GM12878 (cell line): ENCODE measurements at places on chromosomes 12 and 14. TPM values are rescaled to one million over a fixed set of nuclear protein-coding genes. Genes with fewer than 3 reads are reported as not detected.

LRTM2 gene
- total RNA-seq = not detected in 2 replicates

PPP2R3C gene
- total RNA-seq = 29.9 and 35.8 TPM in 2 replicates

CACNA1C gene
- total RNA-seq = 0.13 TPM in 1 of 2 replicates, not detected in the other

ZNF891 gene
- total RNA-seq = 0.74 and 0.90 TPM in 2 replicates

KCNH3 gene
- total RNA-seq = 0.08 and 0.29 TPM in 2 replicates

SLC17A8 gene
- total RNA-seq = not detected in 2 replicates

CNTN1 gene
- 0.19 TPM in 1 of 2 replicates, not detected in the other for total RNA-seq

ZFYVE26 gene
- total RNA-seq = 22.1 and 25.6 TPM in 2 replicates

SMIM41 gene
- total RNA-seq = 0.19 TPM in 1 of 2 replicates, not detected in the other

C12orf54 gene
- total RNA-seq = 2.6 and 3.2 TPM in 2 replicates

OR10AD1 gene
- not detected in 2 replicates for total RNA-seq

CEP128 gene
- 6.7 and 7.7 TPM in 2 replicates for total RNA-seq

MYH6 gene
- not detected in 2 replicates for total RNA-seq

- no peak for DNase-seq
Measured at GRCh38 chr12:110745542-110746284, 3.0 kb upstream of the PPP1CC start.

DNA sequence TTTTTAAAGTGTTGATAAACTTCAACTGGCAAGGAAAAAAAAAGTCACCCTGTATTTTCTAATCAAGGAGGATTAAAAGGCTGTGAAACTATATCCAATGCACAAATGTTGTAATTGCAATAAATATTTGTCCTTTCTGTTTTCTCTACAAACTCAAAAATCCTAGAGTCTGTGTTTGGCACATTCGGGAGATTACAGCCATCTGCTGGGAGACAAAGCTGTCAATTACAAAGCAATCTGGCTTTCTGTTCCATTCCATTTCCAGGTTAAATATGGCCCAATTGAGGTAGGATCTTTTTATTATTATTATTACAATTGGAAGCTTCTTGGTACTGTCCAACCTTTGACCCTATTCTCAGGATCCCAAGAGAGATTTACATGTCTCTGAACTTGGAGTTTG, 295.9 kb downstream of the DIO2 start:
- DNase-seq = no peak

GRCh38 chr14:96502621-96503305, 581 bp downstream of the PAPOLA start:
- no peak for DNase-seq

- no peak for DNase-seq
Measured at GRCh38 chr12:99339663-99340062, 307.9 kb upstream of the GARIN6 start.

- DNase-seq = no peak
Measured at GRCh38 chr12:127809275-127809674, 457.7 kb upstream of the TMEM132C start.

DNA sequence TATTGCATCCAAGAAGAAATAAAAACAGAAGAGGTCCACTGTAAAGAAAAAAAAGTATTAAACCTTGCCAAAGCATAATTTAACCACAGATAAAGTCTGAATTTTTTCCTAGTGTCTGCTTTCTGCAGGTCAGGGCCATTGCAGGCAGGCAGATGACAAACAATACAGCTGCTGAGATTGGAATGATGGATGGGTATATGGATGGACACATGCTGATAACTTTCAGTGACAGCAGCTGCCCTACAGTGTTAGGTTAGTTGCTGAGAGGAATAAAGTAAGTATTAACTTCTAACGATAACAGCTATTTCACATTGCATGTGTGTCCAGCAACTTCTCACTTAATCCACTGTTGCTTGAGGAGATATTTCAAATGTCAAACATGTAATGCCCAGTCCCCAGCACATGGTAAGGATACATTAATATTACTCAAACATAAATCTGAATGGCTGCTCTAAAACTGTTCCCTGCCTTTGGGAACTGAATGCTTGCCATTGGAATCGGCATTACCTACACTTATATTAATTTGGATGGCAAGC, 515.3 kb downstream of the RMST start:
- DNase-seq = no peak

DNA sequence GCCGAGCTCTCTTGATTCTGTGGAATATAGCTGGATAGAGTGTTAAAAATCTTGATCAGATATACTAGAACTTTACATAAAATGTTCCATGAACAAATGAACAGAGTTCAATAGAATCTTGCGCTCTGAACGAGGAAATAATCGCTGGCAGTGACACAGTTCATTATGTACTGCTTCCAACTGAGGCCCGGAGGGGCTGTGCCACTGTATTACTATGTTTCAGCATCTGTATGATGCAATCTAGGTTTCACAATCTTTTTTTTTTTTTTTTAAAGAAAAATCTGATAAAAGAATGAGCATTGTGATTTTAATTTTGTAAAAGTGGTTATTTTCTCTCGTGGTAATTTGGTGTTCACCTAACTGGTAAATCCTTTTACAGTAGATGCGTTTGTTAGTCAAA, 77.2 kb downstream of the FERMT2 start:
- no peak for DNase-seq

DNA sequence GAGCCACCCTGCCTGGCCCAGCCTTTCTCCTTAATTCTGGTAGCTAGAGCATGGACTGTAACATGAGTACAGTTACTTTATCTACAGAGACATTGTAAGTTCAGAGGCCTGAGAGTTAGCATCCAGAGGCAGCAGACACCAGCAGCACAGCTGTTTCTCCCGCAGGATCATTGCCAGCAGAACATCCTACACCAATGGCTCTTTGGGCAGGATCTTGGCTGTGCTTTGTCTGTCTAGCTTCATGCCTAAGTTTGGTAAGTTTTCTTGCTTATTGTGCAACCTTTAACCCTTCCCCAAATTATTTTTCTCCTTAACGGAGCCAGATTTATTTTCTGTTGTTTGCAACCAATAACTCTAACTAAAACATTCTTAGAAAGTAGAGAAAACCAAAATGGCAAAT, 21.6 kb downstream of the C12orf71 start:
- DNase-seq = no peak

DNA sequence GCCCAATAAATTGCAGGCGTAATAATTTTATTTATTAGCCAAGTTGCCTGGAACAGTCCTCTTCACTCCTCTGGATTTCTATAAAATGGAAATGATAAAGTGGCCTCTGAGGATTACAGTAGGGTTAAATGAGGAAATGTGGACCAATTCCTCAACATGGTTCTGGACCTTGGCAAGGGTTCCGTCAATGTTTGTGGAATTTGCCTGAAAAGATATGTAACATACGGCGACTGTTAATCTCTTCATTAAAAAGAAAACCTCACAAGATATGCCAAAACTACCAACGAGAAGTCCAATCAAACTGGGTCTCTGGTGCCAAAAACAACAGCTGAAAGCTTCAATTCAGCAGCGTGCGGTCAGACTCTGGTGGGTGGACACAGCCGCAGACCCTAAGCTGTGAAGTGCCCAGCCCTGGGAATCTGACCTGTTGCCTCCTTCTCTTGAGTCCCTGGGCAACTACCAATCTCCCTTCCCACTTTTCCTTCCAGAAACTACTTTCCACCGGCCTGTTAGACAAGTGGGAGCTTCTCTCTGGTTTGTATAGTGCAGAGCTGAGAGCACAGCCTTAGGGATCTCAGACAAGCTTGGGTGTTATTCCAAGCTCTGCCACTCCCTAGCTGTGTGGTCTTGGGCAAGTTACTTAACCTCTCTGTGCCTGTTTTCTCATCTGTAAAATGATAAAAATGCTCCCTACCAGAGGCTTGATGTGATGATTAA, 190.5 kb upstream of the GSC start:
- no peak for DNase-seq

DNA sequence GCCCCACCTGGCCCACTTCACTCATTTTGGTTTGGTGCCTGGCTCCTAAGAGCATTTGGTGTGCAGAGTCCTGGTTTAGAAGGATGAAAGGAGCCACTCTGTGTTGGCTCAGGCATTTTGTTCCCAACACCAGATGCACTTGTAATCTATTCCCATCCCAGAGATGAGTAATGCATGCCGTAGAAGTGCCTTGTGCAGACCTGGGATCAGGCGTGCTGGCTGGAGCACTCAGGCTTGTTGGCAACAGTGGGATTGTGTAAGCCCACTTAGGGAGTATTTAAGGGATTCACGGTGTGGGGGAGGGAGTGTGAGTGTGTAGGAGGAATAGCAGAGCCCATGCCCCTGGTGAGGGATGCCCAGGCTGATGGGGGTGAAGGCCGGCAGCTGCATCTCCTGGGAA, 501.5 kb upstream of the TBX3 start:
- no peak for DNase-seq

DNA sequence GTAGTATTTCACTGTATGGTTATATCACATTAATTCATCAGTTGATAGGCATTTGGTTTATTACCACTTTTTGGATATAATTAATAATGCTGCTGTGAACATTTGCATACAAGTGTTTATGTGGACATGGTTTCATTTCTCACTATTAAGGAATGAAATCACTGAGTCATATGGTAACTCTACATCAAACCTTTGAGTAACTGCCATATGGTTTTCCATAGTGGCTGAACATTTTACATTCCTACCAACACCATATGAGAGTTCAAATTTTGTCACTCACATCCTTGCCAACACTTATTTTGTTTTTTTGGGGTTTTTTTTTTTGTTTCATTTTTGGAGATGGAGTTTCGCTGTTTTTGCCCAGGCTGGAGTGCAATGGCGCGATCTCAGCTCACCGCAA, 30.2 kb upstream of the EAPP start:
- no peak for DNase-seq

- no peak for DNase-seq
Measured at GRCh38 chr12:118183711-118184110, 47.8 kb downstream of the PEBP1 start.

DNA sequence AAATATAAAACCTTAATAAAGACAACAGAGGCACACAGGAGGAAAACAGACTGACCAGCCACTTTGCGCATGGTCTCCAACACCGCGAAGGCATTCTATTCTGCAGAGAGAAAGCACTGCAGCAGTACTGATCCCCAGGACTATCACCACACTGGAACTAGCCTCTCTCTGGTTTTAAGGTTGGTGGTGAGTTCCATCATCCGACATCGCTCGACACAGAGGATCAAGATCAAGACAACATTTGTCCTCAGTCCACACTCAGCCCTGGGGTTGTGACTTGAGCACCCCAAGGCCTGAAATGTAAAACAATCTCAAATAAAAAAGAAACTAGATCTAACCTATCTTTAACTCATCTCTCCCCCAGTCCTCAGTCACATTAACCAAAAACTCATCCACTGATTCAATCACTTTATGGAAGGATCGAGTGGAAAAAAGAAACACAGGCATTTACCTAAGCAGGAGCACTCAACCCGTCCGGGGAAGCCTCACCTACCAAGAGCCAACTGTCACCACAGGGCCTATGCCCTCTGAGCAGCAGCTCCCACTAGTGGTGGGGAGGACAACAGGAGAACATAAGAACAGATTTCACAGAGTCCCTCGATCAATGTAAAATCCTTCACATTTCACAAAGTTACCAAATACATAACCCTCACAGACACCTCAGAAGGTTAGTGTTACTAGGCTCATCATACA, 17.7 kb downstream of the STXBP6 start:
- no peak for DNase-seq

GRCh38 chr12:53842686-53843085, 90.9 kb upstream of the CISTR start:
- DNase-seq = no peak

DNA sequence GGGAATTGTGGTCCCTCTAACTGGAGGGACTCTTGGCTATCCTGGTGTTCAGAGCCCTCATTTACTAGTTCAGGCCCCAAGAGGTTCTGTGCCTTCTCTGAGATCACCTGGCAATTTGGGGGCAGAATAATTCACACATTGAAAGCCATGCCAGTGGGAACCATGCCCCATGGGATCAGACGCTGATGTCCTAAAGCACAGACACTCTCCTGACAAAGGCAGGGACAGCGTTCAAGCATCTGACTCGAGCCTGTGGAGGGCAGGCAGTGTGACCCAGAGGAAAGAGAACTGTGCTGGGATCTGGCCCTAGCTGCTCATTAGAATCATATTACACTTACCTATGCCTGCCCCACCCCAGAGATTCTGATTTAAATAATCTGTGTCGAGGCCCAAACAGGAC, 2.4 kb upstream of the ASB2 start:
- no peak for DNase-seq

- DNase-seq = no peak
Measured at GRCh38 chr14:96067985-96068930, 29.1 kb downstream of the C14orf132 start.

DNA sequence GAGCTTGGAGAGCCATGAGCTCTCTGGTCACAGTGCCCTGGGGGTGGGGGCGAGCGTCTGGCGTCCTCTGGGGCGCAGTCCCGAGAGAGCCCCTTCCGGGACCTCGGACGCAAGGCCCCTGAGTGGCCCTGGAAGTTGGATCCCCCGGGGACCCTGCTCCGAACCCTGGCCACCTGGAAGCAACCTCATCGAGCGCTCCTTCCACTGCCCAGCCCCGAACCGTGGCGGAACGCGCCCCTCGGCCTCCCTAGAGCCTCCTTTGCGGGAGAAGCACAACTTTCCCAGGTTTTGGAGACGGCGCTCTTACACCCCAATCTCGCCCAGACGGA, 1.2 kb downstream of the NOS1 start:
- no peak for DNase-seq
